ENCODE measurements at places on chromosomes 16 and 17. TPM values are rescaled to one million over a fixed set of nuclear protein-coding genes. Genes with fewer than 3 reads are reported as not detected.

PSKH1 gene
- total RNA-seq, result 13.4 TPM

GDPD3 gene
- total RNA-seq, result 0.95 TPM

AOC3 gene
- 1.9 TPM for total RNA-seq

SLFN14 gene
- not detected for total RNA-seq

PALB2 gene
- total RNA-seq, result 4.6 TPM

HOXB7 gene
- total RNA-seq, result 3.8 TPM

NPIPB2 gene
- 4.6 TPM for total RNA-seq

CCL5 gene
- not detected for total RNA-seq

ELP5 gene
- 22.9 TPM for total RNA-seq

HOXB1 gene
- not detected for total RNA-seq

PRR35 gene
- total RNA-seq, result not detected

PLA2G10 gene
- not detected for total RNA-seq

C16orf46 gene
- 0.34 TPM for total RNA-seq

RBFOX1 gene
- not detected for total RNA-seq

TEKT5 gene
- 0.34 TPM for total RNA-seq

FBXO39 gene
- 0.09 TPM for total RNA-seq

CBFA2T3 gene
- not detected for total RNA-seq

MEOX1 gene
- total RNA-seq, result 0.16 TPM

HOXB8 gene
- total RNA-seq, result not detected

KRT25 gene
- total RNA-seq, result not detected

CHTF18 gene
- 3.0 TPM for total RNA-seq

KRT32 gene
- not detected for total RNA-seq

TNFRSF13B gene
- not detected for total RNA-seq

PRAC1 gene
- not detected for total RNA-seq

KIFC3 gene
- total RNA-seq, result 19.7 TPM

ALOX12B gene
- not detected for total RNA-seq

GSG1L2 gene
- not detected for total RNA-seq

RILP gene
- total RNA-seq, result 16.9 TPM

ZNF750 gene
- total RNA-seq, result 0.09 TPM

SLC52A1 gene
- 0.32 TPM for total RNA-seq

SOX8 gene
- 0.16 TPM for total RNA-seq

SPOP gene
- 82.3 TPM for total RNA-seq

CRYBA1 gene
- not detected for total RNA-seq

LRRC46 gene
- not detected for total RNA-seq

TP53TG3C gene
- not detected for total RNA-seq

TEDC2 gene
- total RNA-seq, result 0.34 TPM

RHOT1 gene
- total RNA-seq, result 32.8 TPM

ABCA5 gene
- 15.4 TPM for total RNA-seq

ZFPM1 gene
- 1.9 TPM for total RNA-seq

GINS2 gene
- 0.77 TPM for total RNA-seq

RNF157 gene
- total RNA-seq, result 0.32 TPM

CMTM2 gene
- not detected for total RNA-seq

VMO1 gene
- total RNA-seq, result 1.2 TPM

All from bronchial smooth muscle cell (primary cell).